ENCODE measurements at places on chromosomes 3 and 15. TPM values are rescaled to one million over a fixed set of nuclear protein-coding genes. Genes with fewer than 3 reads are reported as not detected.

The CLDN16 gene
- 0.15 TPM for total RNA-seq

The SPTBN5 gene
- total RNA-seq = 1.7 TPM

- peak; percentile 70 for DNase-seq
These were observed 283.9 kb downstream of the RORA start for GRCh38 chr15:60945196-60945595.

DNA sequence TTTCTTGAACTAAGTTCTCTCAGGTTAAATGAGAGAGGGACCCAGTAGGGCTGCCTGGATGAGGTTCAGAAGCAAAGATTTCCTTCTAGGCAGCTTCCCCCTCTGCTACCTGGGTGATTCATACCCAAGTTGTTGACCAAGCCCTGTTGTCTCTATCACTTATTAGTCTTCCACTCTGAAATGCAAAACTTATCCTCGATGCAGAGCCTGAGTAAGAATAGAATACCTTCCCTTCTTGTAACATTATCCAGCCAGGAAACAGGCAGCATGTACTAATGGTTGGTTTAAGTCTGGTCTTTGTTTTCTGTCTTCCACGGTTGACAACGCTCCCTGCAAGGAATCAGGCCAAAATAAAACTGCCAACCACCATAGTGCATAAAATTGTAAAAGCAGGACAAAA lies 377.3 kb downstream of the MECOM start:
- DNase-seq = no peak

DNA sequence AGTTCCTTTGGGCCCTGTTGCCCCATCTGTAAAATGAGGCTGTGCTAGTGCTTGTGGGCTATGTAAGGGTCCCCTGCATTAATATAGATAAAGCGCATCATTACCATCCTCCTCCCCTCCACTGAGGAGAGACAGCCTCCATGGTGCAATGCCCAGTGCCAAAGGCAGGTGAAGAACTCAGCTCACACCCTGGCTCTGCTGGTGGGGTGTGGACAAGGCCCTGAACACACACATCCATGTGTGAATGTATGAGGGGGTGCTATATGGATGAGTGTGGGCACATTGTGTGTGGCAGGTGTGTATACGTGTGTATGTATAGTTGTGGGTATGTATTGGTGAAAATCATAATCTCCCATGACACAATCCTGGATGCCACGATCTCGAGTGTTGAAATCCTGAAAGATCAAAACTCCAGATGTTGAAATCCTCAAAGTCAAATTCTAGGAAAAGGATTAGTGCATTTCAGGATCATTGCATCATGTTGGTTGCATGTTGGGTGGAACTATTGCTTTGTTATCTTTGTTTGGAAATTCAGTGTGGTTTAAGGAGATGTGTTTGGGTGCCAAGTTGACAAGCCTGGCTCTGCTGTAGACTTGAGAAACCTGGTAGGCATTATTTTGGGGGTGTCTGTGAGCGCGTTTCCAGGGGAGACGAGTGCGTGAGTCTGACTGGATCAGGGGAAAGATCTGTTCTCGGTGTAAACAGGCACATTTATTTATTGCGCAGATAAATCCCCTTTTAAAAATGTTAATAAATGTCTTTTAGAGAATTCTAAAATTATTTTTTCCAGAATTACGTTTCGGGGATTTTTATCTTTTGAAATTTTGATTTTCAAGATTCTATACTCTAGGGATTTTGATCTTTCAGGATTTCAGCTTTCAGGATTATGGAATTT lies 42.0 kb upstream of the SEC61A1 start:
- DNase-seq = no peak

Measured in left cardiac atrium (tissue), 4 donors.